ENCODE measurements at places on chromosomes 4 and X. TPM values are rescaled to one million over a fixed set of nuclear protein-coding genes. Genes with fewer than 3 reads are reported as not detected.

Gene CNOT6L
- total RNA-seq: 19.3 TPM

GRCh38 chr4:38243388-38244053 lies 283.3 kb downstream of the PTTG2 start:
- DNase-seq: no peak

GRCh38 chr4:148454835-148455234 lies 12.6 kb upstream of the NR3C2 start:
- DNase-seq: no peak

DNA sequence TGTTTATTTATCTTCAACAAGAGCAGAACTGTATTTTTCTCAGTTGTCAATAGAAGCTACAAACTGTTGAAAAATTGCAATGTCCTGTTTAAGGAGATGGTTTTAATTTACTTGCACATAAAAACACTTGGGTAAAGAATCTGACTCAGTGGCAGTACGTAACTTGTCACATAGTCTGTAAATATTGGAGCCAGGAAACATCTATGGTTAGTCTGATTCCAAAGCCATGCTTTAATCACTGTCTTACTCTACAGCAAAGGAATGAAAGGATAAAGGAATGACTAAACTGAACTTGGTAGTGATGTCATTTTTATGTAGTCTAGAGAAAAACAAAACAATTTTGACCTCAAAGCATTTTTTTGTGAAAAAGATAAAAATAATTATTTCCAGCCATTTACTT lies 537.2 kb downstream of the STIM2 start:
- DNase-seq: no peak

DNA sequence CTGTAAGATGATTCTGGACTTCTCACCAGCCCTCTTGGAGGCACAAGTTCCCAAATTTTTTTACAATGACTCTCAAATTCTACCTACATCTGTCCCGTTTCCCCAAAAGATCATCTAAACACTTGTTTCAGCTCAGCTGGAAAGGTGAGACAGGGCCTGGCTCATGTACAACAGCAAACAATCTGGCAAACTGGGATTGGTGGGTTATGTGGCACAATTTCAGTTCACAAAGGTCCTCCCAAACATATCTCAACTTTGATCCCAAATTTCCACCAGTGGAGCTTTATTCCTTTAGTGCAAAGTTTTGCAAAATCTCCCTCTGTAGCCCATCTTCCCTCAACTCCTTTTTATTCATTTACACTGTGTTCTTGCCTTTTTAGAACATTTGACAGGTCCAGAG lies 207.1 kb downstream of the ENOX2 start:
- DNase-seq: no peak

DNA sequence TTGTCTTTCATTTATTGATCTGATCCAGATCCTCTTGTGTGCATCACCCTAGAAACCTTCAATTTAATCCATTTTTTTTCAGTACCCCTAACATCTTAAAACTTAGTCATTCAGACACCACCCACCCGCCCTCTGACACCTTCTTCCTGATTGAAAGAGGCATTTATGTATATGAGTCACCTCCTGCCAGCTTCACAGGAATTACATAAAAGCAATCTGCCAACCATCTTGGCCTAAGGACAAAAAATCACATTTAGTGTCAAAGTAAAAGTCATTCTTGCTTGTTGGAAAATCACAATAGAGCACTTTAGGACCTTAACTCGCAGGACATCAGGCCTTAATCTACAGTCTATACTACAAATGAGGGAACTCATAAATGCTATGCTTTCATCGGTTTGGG lies 52.1 kb downstream of the NDST3 start:
- DNase-seq: no peak

Gene SEPTIN6
- 6.6 TPM for total RNA-seq

GRCh38 chrX:118325453-118325852 lies 20.5 kb upstream of the WDR44 start:
- no peak for DNase-seq

DNA sequence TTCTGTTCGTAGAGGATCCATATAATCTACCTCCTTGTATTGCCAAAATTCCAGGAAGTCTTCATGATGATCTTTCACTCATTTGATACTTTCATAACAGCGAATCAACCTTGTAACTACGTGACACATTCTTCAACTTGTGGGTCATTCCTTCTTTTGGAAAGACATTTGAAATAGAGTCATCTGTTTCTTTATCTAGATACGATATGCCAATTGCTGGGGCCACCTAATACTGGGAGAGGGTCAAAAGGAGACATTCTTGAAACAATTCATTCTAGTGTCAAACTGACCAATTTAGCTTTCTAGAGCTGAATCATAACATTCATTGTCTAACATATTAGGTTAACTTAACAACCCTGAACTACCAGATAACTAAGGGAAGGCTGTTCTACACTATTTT lies 62.9 kb upstream of the SMAD1 start:
- no peak for DNase-seq

- peak; percentile 71 for DNase-seq
Observed at GRCh38 chr4:8343262-8343966, 73.9 kb downstream of the HTRA3 start.

GRCh38 chrX:39912126-39912525 lies 185.6 kb downstream of the BCOR start:
- DNase-seq: no peak

DNA sequence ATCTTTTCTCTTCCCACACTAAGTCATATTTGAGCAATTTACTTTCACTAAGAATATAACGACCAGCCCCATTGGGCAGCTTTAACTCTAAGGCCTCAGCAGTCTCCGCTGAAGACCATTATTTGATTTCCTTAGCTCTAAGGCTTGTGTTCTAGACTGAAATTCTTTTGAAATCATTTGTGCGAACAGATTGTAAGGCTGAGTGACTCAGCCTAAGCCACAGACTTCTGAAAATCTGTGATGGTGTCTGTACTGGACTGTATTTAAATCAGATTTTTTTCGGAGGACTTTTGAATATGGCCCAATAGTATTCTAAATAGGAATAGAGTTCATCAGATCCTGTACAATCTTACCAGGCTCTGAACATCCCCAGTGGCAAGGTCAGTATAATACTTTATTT lies 150.3 kb upstream of the TECRL start:
- DNase-seq: no peak

Gene EVC
- 5.3 TPM for total RNA-seq

DNA sequence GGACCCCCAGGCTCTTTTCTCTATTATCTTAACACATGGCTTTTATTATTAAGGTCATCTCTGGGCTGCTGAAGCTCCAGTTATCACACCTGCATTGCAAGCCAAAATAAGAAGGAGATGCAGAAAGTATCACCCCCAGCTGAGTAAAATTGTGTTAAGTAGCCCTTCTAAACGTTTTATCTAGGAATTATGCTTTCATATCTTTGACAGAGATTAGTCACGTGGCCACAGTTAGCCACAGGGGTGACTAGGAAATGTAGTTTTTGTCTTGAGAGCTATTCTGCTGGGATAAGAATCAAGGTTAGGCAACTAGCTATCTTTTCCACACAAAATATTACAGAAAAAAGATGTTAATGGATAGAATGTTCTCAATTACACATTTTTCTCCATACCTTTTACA lies 102.1 kb downstream of the ANXA3 start:
- no peak for DNase-seq

- no peak for DNase-seq
Observed at GRCh38 chrX:1493412-1493811, 40.7 kb upstream of the ASMTL start.

DNA sequence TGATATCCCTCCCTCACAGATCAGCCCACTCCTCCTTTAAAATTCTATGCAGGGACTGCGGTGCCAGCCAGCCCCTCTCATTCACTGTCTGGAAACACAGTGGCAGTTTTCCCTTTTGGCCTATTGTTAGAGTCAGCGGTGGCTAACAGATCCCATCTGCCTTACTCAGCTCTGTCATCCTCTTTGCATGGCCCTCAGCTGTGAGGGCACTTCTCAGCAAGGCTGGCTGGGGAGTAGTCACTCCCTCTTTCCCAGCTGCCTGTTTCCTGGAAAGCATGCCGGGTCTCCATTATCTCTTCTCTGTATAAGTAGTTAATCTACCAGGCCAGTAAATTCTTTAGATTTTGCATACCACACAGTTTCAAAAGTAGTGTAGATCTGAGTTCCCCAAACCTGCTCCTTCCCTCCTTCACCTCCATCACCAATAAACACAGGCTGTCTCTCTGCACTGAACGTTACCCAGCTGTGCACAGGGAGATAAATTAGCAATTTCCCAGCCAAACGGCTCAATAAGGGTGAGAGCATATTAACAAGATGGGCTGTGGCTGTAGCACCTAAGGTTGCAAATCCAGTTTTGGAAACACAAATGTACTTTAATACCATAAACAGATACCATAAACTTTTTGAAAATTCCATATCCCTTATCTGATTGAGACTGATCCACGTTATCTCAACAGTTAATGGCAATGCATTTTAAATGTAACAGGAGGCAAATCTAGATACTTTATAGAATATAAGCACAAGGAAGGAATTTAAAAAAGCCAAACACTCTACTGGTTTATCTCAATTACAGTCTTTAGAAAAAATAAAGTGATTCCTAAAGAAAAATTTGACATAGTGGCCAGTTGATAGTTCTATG lies 229.3 kb downstream of the ANKRD50 start:
- no peak for DNase-seq

GRCh38 chr4:11701966-11702725 lies 273.5 kb upstream of the HS3ST1 start:
- DNase-seq: no peak

GRCh38 chr4:183599284-183599683 lies 59.7 kb downstream of the RWDD4 start:
- DNase-seq: no peak

GRCh38 chrX:78661836-78662235 lies 2.7 kb upstream of the RTL3 start:
- no peak for DNase-seq

DNA sequence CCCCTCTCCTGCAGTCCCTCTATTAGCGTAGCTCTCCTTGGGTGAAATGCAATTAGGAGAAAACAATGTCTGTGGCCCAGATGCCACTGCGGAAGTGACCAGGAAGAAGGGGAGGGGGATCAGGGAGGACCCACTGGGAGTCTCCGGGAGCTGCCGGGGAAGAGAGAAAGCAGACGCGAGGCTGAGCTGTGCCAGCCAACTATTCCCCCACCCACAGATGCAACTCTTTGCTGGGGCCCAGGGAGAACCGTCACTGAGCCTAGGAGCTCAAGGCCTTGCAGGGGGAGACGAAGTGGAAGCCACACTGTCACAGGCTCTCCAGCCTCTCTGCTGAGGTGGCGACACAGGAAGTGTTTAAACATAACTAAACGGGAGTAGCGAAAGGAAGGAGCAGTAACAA lies 149.2 kb downstream of the BCOR start:
- DNase-seq: no peak

- DNase-seq: no peak
Observed at GRCh38 chr4:37779896-37780295, 46.6 kb upstream of the PGM2 start.

DNA sequence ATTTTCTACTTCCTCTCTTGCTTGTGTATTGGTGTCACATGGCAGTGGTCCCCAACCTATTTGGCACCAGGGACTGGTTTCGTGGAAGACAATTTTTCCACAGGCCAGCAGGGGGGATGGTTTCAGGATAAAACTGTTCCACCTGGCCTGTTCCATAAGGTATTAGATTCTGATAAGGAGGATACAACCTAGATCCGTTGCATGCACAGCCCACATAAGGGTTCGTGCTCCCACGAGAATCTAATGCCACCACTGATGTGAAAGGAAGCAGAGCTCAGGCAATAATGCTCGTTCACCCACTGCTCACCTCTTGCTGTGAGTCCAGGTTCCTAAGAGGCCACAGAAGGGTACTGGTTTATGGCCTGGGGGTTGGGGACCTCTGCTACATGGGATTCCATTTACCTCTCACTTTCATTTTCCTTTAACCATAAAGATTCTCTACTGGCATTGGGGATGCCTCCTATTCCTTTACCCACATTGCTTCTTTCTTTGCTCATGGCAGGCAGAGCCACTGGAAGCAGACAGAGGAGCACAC lies 38.1 kb downstream of the SEC31A start:
- no peak for DNase-seq

Gene SPACA5
- total RNA-seq: not detected

- no peak for DNase-seq
Observed at GRCh38 chrX:133812402-133812801, 173.0 kb downstream of the GPC3 start.

- no peak for DNase-seq
Observed at GRCh38 chr4:151485541-151486131, 76.7 kb downstream of the FHIP1A start.

Gene BEND4
- total RNA-seq: 0.05 TPM

Gene DNAAF6
- total RNA-seq: not detected
